ENCODE measurements at places on chromosomes 4 and X.
A peak's percentile ranks its signal among the peaks of the same experiment; 100 is the strongest.

- no peak for DNase-seq
Measured at GRCh38 chr4:117996891-117997290, 37.4 kb upstream of the NDST3 start.

DNA sequence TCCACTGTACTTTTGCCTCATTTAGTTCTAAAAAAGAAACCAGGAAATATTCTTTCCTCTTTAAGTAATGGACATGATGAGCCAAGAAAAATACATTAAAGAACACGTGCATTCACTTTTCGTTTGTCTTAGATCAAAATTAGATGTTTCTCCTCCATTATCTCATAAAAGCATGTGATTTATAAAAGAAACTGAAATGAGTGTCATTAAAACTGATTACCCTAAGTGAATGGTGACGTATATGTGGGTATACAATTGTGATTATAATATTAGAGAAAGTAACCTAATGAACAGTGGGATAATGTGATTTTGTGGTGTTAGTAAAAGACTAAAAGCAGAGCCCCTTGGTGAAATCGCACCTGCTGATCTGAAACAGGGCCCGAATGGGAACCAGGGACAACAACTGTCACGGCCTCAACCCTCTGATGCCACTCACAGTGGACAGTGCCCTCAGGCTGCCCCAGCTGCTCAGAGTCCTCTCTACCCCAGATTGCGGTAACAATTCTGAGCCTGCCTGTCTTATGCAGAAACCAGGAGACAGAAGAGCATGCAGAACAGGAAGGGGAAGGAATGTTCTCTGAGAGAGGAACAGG, 25.7 kb upstream of the HS6ST2 start:
- DNase-seq: no peak

GRCh38 chr4:102757681-102758080, 3.1 kb downstream of the MANBA start:
- DNase-seq: no peak

DNA sequence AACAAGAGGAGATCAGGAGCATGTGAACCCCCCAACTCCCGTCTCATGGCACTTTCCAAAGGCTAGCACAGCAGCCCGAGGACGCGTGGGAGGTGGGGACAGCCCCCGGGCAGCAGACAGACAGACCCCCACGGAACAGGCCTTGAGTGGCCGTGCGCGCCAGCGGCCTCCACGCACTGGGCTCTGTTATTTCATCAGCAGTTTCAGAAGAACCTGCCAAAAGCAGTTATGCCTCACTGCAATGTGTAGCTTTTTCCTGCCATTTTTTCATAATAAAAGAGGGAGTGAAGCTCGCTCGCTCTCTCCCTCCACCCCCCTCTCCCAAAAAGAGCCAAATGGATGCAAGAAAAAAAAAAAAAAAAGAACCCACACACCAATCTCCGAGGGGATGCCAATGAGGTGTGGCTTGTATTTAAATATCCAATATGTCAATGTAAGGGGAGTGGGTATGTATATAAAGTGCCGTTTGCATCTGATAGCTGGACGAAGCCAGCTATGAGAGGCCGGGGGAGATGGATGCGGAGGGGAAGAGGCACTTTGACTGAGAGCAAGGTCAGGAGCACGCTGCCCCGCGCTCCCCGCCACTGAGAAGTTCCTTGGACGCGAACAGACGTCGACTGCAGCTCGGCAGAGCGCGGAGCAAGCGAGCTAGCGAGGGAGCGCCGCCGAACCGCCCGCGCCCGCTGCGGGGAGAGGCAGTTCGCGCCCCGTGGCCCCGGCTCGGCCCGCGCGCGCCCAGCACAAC, at the start of gene FGF16:
FGF16 (plus strand) TSS at position 482 of the 745 bp plus-strand sequence. CDS start 286 bp downstream, outside the sequence.
- no peak for DNase-seq

- no peak for DNase-seq
Measured at GRCh38 chrX:25674776-25675175, 463.4 kb upstream of the MAGEB18 start.

DNA sequence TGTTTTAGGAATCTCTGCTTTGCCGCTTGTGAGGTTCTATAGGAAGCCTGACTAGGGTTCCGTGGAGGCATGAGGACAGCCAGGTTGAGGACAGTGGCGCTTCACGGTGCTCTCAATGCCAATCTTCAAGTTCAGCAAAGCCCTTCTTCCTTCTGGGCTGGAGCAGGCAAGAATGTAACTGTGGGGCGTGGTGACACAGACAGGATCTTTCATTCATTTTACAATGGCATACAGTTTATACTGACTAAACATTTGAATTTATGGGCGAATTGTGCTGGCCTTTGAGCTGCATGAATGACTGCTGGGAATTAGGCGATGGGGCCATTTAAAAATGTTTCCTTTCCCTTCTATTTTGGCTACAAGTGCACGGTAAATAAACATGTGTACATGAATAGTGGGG, 2.9 kb upstream of the NHS start:
- DNase-seq: no peak

- DNase-seq: peak; percentile 52
Measured at GRCh38 chr4:59945277-59945676, 1254.8 kb upstream of the ADGRL3 start.

- no peak for DNase-seq
Measured at GRCh38 chr4:88771883-88772450, 74.3 kb upstream of the NAP1L5 start.

DNA sequence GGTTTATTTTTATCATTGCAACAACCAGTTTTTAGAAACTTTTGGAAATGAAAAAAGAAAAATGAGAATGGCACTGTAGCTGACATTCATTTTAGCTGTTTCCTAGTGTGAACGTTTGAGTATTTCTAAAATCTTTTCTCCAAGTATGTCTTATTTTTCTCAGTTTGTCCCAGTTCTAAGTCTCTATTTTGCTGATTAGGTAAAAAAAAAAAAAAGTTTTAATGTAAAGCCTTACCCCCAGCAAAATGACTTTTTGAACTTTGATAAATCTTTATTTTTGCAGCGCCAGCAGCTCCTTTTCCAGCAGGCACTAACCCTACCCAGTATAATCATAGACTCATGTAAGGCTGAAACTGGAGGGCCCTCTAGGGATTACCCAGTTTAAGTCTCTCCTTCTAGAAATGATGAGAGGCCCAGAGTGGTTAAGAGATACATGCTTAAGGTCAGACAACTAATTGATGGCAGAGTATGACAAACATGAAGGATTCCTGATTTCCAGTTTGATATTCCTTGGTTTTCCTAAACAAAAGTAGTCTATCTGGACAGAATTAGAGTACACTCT, 84.3 kb upstream of the SLC4A4 start:
- no peak for DNase-seq

- no peak for DNase-seq
Measured at GRCh38 chrX:143081231-143081630, 55.5 kb downstream of the SPANXN4 start.

GRCh38 chr4:25953740-25954139, 39.7 kb downstream of the SMIM20 start:
- DNase-seq: peak; percentile 36

Measured in ELR (cell line).